ENCODE measurements at places on chromosomes 4 and X.

- no peak for DNase-seq
Measured at GRCh38 chr4:56147371-56147770, 198.6 kb downstream of the CEP135 start.

GRCh38 chr4:76757418-76757939 is 140.5 kb downstream of the SOWAHB start:
- DNase-seq = no peak

DNA sequence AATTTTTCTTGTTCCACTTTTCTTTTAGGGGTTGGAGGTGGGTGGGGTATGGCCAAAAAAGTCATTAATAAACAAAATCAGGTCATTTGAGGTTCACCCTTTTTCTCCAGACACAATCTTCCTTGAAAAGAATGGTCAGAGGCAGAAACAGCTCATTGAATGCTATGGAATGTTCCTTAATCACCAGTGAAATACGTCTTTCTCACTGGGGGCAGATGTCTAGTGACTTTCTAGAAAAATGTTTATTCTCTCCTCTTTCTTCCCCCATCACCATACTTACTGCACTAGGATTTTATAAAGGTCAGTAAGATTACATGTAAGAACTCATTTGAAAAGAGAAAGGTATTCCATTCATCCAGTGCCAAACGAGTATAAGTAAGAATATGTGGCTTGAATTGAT is 44.5 kb downstream of the MGST2 start:
- no peak for DNase-seq

DNA sequence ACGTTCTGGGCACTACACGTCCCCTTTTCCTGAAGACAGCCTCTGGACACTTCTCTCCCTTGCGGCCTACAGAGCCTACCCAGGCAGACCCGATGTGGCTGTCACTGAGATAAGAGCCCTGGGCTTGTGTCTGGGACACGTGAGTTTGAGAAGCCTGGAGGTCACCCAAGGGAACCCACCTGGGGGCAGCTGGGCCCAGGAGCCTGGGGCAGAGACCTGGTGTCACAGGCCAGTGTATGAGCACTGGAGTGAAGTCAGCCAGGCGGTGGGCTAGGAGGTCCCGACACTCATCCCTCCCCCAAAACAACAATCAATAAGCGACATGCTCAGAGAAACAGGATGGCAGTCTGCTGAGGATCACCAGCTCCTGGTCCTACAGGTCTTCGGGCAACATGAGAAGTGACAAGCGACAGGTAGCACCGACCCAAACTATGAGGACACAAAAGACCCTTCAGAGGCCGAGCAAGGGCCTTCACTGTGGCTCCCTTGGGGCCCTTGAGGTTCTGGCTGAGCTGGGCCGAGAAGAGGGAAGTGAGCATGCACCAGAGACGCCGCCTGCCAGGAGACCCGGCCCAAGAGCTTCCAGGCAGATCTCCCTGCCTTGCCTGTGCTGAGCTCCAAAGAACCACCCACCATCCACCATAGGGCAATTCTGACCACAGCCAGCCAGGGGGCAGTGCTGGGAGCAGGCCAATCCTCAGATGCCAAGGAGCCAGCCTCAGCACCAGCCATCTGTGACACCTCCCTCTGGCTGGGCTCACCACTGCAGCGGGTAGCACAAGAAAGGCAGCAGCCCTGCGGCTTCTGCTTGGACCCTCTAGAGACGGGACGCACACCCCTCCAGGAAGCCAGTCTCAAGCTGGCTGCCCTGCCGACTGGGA is 11.0 kb upstream of the DUSP9 start:
- no peak for DNase-seq

GRCh38 chrX:24242649-24243175 is 71.2 kb downstream of the SUPT20HL2 start:
- DNase-seq = no peak

GRCh38 chr4:150056569-150056968 is 21.7 kb upstream of the DCLK2 start:
- DNase-seq = no peak

- DNase-seq = no peak
Measured at GRCh38 chr4:97548186-97548585, 595.1 kb downstream of the STPG2 start.

DNA sequence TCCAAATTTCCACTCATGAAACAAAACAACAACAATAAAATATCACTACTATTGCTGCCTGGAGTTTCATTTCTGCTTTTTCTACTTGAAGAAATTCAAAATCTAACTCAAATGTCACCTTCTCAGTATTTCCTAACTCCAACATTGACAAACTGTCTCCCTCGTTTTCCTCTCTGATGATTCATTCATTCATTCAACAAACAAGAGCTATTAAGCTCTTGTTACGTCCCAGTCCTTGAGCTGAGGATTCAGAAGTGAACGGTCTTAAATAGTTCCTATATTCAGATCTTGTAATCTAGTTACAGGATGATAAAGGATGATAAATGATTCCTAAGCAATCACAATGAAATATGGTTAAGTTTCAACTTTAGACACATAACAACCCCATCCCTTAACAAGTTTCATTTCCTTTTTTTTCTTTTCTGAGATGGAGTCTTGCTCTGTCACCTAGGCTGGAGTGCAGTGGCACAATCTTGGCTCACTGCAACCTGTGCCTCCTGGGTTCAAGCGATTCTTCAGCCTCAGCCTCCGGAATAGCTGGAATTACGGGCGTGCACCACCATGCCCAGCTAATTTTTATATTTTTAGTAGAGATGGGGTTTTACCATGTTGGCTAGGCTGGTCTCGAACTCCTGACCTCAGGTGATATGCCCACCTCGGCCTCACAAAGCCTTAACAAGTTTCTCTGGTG is 1.7 kb downstream of the SLC9B2 start:
- DNase-seq = no peak

Measured in activated T-cell treated with anti-CD3 and anti-CD28 coated beads, Interleukin-2, amount 50 U/mL, for 4 hours (primary cell).